ENCODE measurements at places on chromosomes 3 and 15.

DNA sequence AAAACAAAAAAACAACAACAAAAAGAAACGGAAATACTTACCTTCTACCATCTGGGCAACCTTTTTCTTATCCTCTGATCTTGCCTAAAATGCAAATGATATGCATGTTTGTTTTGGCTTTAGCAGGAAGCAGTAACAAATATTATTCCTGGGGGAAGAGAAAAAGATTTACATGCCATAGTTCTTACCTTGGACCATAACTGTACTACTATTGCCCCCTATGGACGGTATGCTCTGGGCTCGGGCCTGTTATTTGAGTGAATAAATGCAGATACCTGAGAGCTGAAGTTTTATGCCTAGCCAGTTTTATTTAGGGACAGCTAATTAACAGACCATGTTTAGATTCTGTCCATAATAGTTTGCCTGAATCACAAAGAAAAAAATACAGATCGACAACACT lies 12.6 kb upstream of the STARD5 start:
- H3K4me3 ChIP-seq = no peak overlapping the region
- no peaks in the 10 kb centered on the region for H3K27me3 ChIP-seq
- peaks cover 8% of the 10 kb centered on the region for H3K4me1 ChIP-seq
- H3K36me3 ChIP-seq = no peaks in the 10 kb centered on the region
- DNase-seq = no peak

DNA sequence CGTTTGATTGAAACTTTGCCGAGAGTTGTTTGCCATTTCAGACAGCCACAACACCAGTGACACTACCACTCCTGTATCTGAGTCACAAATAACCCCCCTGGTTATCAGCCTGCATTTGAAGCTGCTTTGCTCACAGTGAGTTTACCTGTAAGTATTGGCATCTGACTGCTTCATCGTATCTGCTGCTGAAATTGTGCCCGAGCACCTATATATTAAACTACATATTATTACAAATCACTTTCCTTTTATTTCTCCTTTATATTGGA lies 39.2 kb upstream of the SPSB4 start:
- H3K27ac ChIP-seq = no peak overlapping the region
- DNase-seq = no peak
- no peak overlapping the region for H3K4me3 ChIP-seq
- H3K27me3 ChIP-seq = peaks cover 15% of the 10 kb centered on the region

GRCh38 chr3:183517607-183518006 lies 37.9 kb downstream of the KLHL6 start:
- H3K27me3 ChIP-seq = no peaks in the 10 kb centered on the region
- H3K4me1 ChIP-seq = peaks cover 57% of the 10 kb centered on the region
- peak overlapping the region; percentile 87 for H3K27ac ChIP-seq
- DNase-seq = no peak
- H3K36me3 ChIP-seq = peaks cover 31% of the 10 kb centered on the region
- no peak overlapping the region for H3K4me3 ChIP-seq

DNA sequence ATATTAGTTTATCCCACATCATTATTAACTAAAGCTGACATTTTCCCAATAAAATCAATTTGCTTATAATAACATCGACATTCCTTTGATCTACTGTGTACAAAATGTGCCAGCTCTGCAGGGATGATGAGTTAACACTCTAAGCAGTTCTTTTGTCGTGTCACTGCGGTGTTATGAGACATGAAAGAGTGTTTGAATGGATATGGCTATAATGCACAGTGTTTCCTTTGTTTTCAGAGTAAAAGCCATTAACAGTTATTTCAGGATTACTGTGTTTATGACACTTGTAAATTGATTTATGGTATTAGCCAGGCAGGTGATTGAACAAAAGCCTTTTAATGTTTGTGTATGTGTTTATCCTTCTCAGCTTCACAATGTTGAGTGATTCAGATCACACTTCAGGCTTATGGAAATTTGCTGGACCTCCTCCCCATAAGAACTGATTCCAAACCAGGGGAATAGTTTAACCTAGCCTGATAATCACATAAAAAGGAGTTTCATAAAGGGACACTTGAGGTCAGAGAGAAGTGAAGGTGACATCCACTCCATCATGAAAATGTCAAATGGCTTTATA lies 115.7 kb downstream of the CHL1 start:
- peaks cover 2% of the 10 kb centered on the region for H3K36me3 ChIP-seq
- DNase-seq = no peak
- no peak overlapping the region for H3K27ac ChIP-seq
- H3K27me3 ChIP-seq = no peaks in the 10 kb centered on the region
- H3K4me3 ChIP-seq = no peak overlapping the region
- H3K4me1 ChIP-seq = peaks cover 3% of the 10 kb centered on the region

DNA sequence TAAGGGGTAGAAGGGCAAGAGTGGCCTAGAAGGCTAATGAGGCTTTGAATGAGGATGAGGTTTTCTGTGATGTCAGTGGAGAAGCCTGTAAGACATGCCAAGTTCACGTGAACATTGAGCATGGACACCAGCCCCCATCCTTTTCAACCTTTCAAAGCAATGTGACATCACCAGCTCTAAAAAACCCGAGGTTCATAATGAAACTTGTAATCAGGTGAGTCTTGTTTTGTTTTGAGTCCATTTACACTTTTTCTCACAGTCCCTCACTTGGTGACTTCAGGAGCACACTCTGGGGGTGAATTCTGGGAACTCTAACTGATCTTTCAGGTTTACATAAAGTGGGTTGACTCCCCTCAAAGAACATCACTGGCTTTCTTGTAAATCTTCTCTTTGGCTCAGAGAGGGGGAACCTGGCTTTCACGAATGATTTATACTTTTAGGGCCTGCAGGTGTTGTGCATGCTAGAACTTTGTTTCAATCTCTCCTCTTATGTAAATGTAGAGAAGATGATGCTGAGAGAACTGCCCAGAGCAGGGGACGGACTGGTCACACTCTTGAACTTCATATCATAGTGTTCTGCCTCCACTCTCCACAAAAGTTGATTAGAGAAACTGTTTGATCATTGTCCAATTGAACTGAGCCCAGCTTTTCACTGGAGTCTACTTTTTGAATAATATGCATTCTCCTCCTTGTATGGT lies 224.7 kb upstream of the SATB1 start:
- H3K4me1 ChIP-seq = peaks cover 2% of the 10 kb centered on the region
- no peak overlapping the region for H3K27ac ChIP-seq
- H3K4me3 ChIP-seq = no peak overlapping the region
- H3K27me3 ChIP-seq = peaks cover 2% of the 10 kb centered on the region
- DNase-seq = no peak

- no peak overlapping the region for H3K4me3 ChIP-seq
- H3K27ac ChIP-seq = no peak overlapping the region
- peaks cover 4% of the 10 kb centered on the region for H3K27me3 ChIP-seq
- peaks cover 8% of the 10 kb centered on the region for H3K4me1 ChIP-seq
- H3K36me3 ChIP-seq = no peaks in the 10 kb centered on the region
These were observed 131.6 kb upstream of the HACD2 start for GRCh38 chr3:123716411-123716810.

- no peaks in the 10 kb centered on the region for H3K36me3 ChIP-seq
- peaks cover 14% of the 10 kb centered on the region for H3K4me1 ChIP-seq
- H3K27ac ChIP-seq = no peak overlapping the region
- H3K4me3 ChIP-seq = no peak overlapping the region
- no peaks in the 10 kb centered on the region for H3K27me3 ChIP-seq
These were observed 62.8 kb downstream of the SYNM start for GRCh38 chr15:99167640-99168039.

DNA sequence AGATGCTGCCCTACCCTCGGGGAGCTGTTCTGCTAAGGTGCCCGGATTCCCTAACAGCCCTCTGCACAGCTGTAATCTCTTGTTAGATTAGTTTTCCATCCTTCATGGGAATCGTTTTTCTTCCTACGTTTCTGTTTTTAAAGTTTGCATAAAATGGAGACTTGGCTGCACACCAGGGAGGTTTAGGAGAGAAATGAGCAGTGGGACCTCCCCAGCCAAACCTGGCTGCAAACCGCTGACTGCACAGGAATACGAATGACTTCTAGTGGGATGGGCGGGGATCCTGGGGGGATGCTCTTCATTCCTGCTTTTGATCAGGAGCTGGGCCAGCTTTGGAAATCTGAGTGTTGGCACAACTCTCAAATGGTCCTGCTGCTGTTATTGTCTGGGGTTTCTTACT lies 77.5 kb downstream of the THSD4 start:
- no peak for DNase-seq
- H3K4me1 ChIP-seq = no peaks in the 10 kb centered on the region
- H3K27ac ChIP-seq = no peak overlapping the region
- H3K4me3 ChIP-seq = no peak overlapping the region
- peaks cover 7% of the 10 kb centered on the region for H3K27me3 ChIP-seq

DNA sequence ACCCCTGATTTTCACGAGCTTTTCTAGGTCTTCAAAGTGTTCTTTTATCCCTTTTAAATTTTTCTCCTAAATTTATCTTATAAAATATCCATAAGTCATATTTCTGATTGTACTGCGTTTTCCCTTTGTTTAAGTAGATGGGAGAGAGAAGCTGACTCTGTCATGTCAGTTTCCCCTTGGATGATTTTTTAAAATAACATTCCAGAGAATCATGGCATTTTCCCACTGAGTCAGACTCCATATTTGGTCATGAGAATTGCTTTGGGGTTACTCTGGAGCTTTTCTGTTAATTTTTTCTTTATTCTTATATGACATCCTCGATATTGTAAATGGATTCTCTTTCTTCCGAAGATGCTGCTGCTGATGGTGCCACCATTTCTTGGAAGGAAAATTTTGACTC lies 28.6 kb upstream of the UMPS start:
- peaks cover 3% of the 10 kb centered on the region for H3K4me1 ChIP-seq
- no peak for DNase-seq
- H3K27me3 ChIP-seq = peaks cover 18% of the 10 kb centered on the region
- peaks cover 1% of the 10 kb centered on the region for H3K36me3 ChIP-seq
- H3K27ac ChIP-seq = no peak overlapping the region

- H3K27ac ChIP-seq = no peak overlapping the region
- no peaks in the 10 kb centered on the region for H3K4me1 ChIP-seq
- no peaks in the 10 kb centered on the region for H3K36me3 ChIP-seq
- H3K27me3 ChIP-seq = no peaks in the 10 kb centered on the region
- no peak overlapping the region for H3K4me3 ChIP-seq
These were observed 192.6 kb downstream of the RAP2B start for GRCh38 chr3:153354641-153355040.

DNA sequence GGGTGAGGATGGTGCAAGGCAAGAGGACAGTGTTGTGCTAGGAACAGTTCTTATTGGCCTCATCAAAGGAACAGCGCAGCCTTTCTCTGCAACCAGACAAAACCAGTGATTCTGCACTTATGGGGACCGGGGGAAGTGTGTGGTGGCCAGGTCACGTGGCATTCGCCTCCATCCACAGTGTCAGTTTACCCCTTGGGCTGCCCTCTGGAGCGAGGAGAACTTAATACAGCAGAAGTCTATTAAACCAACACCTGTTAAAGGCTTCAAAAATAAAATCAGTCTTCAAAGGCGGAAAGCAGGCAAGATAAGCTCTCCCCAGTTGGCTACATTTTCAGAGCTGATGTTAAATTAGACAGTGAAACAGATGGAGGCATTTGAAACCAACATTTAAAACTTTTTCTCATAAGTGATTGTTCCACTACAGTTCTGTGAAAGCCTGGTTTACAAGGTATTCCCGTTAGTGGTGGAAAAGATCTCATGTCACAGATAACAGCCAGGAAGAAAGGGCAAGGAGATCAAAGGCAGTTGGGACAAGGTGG lies 75.2 kb downstream of the LRIG1 start:
- H3K27ac ChIP-seq = no peak overlapping the region
- H3K36me3 ChIP-seq = peaks cover 9% of the 10 kb centered on the region
- H3K4me3 ChIP-seq = no peak overlapping the region
- no peak for DNase-seq

DNA sequence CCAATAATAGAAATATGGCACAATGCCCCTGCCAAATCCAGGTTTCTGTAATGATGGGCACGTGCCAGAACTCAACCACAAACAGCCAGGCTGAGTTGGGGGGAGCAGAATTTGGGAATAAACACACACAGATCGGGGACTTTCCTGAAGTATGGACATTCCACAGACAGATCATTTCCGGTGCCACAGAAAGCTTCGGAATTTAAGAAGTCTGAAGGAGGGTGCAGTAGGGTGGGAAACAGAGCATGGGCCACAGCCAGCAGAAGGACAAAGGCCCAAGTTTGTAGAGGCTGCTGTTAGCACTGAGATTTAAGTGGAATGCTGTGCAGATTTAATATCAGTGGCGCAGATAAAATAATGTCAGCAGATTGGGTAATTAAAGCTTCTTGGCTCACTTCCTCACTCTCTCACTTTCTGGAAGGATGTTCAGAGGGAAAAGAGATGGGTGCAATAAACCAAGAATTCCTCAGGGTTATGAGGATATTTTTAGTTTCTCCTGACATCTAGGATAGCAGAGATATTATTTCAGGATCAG lies 67.4 kb downstream of the MYLK start:
- H3K4me3 ChIP-seq = no peak overlapping the region
- no peak overlapping the region for H3K27ac ChIP-seq
- H3K27me3 ChIP-seq = peaks cover 7% of the 10 kb centered on the region
- H3K4me1 ChIP-seq = no peaks in the 10 kb centered on the region

DNA sequence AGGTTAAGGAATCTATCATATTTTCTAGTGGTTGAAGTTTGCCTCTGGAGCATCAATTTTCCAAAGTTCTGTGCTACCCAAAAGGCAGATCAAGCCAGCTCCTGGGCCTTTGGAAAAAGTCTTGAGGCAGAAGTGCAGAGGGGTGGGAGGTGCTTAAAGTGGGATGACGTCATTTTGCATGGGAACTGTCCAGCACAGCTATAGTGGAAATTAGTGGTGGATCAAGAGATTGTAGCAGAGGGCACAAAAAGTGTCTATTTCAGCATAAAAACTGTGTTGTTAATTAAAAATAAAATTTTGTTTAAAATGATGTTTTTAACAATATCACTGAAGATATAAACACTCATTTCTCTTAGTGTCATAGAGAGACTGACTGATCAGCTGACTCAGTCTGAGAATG lies 221.9 kb downstream of the LRRN1 start:
- no peak overlapping the region for H3K4me3 ChIP-seq
- H3K36me3 ChIP-seq = peaks cover 3% of the 10 kb centered on the region
- no peaks in the 10 kb centered on the region for H3K27me3 ChIP-seq
- no peak for DNase-seq
- peaks cover under 1% of the 10 kb centered on the region for H3K4me1 ChIP-seq

GRCh38 chr3:9951962-9952805 lies at the start of gene PRRT3:
PRRT3 (minus strand) TSS chr3:9952408; CDS start chr3:9950115, 2,293 bp downstream.
- H3K27ac ChIP-seq = peak within 1 kb of the TSS; percentile 62
- H3K36me3 ChIP-seq = no peaks in the 10 kb centered on the region
- H3K27me3 ChIP-seq = no peaks in the 10 kb centered on the region
- peaks cover 12% of the 10 kb centered on the region for H3K4me1 ChIP-seq
- DNase-seq = peak; percentile 50

DNA sequence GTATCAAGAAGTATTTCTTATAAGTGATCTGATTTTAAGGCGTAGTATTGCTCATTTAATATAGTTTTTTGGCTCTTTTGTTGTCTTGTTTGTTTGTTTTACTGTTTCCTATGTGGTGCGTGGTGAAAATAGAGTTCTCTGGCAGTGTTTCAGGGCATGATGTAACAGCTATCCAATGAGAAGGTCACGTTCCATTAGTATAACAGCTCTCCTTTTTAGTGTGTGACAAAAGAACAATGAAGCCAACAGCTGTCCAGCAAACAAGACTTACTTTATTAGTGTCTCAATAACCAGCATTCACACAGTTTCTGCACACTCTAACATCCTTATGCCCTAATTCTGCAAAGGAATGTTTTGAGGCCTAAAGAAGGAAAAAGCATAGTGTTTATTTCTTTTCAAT lies 127.9 kb downstream of the SLC25A26 start:
- DNase-seq = no peak
- H3K4me3 ChIP-seq = no peak overlapping the region
- no peaks in the 10 kb centered on the region for H3K27me3 ChIP-seq
- H3K4me1 ChIP-seq = peaks cover 6% of the 10 kb centered on the region

- H3K27ac ChIP-seq = no peak overlapping the region
- DNase-seq = no peak
- no peaks in the 10 kb centered on the region for H3K36me3 ChIP-seq
- peaks cover 2% of the 10 kb centered on the region for H3K4me1 ChIP-seq
- peak overlapping the region; percentile 62 for H3K4me3 ChIP-seq
- H3K27me3 ChIP-seq = peaks cover 25% of the 10 kb centered on the region
These were observed 430 bp downstream of the SLCO2A1 start for GRCh38 chr3:134029256-134029733.
